Astrocyte of the spinal cord (primary cell): ENCODE measurements at places on chromosomes 16 and 17.

- peak; percentile 46 for DNase-seq
Observed at GRCh38 chr16:68257906-68258800, 6.2 kb upstream of the SLC7A6 start.

DNA sequence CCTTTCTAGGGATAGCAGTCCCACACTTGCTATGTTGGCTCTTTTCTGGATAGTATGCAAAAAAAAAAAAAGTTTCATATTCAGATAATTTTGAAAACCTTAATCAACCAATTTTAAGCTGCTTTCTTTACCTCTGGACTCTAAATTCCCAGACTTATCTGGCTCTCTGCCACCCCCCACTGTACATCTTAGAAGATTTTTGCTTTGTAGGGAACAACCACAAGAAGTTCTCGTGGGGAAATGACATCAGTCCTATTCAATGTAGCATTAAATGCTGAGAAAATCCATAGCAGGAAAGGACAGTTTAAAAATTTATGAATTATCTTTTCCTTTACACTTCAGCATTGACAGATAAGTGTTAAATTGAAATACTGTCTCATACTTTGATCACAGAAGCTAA, 562.7 kb upstream of the HSBP1 start:
- peak; percentile 60 for DNase-seq

GRCh38 chr17:55456307-55457240, 34.9 kb upstream of the MMD start:
- DNase-seq = no peak

DNA sequence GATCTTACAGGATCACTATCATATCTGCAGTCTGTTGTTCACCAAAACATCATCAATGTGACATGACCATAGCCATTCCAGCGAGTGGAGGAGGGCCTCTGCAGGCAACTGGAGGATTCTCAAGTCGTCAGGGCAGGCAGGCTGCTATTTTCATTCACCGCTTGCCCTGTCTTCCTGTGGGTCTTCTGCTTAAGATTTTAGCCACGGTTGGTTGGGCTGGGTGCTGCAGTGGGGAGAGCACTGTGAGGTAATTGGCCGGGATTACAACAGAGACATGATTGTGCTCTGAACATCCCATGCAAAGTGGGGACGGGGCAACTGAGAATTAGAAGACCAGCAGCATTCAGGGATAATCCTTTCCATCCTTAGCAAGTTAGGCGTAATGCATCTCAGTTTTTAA, 245.9 kb downstream of the CPPED1 start:
- DNase-seq = no peak

- peak; percentile 59 for DNase-seq
Observed at GRCh38 chr16:85554889-85555718, 58.0 kb upstream of the GSE1 start.

- no peak for DNase-seq
Observed at GRCh38 chr17:75475851-75476250, 19.4 kb downstream of the TMEM94 start.
